ENCODE measurements at places on chromosomes 5 and 9.

DNA sequence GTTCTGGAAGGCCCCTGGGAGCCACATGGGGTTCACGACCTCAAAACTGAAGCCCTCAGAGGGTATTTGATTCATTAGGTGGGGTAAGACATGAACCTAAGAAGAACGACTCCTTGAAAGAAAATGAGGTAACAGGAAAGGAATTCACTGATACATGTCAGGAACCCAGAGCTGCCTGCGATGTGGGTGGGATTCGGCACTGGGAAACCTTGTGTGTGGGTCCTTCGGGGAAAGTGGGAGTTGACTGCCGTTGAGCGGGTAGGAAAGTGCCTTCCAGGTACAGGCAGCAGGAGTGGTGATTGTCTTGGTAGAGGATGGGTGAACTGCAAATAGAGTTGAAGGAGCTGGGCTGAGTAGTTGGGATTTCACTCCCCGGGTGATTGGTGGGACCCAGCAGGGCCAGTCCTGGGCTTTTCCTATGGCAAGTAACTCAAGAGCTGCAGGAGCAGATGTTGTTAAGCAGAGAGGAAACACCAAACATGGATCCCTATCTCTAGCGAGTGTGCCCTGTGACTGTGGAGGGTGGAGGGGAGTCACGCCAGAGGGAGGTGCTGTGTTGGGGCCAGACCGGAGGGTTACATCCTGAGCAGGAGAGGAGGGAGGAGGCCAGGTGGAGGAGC lies 30.8 kb downstream of the ANKRD33B start:
- DNase-seq: no peak

GRCh38 chr5:164341056-164341619 lies 835.7 kb downstream of the MAT2B start:
- no peak for DNase-seq

DNA sequence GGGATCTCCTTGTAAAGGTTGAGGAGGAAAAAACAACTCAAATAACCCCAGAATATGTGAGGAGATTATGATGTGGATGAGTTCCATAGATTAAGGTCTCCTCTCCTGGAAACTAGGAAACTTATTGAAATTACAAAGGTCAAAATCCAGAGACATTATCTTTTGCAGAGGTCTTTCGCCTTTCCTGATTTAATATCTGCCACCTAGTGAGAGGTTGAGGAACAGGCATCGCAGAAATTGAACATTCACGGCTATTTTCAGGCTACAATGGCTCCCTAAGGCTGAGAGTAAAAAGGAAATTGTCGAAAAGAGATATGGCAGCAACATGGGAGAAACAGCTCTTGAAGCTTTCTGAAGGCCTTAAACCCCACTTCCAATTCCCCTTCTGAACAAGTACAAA lies 127.5 kb upstream of the PLCXD3 start:
- DNase-seq: no peak

GRCh38 chr9:133917375-133917774 lies 74.7 kb downstream of the VAV2 start:
- DNase-seq: no peak

GRCh38 chr9:114763220-114763619 lies 42.6 kb downstream of the TNFSF15 start:
- DNase-seq: no peak

GRCh38 chr5:55232985-55233928 lies at the start of gene CCNO:
Gene CCNO (minus strand): TSS chr5:55233608. CDS start chr5:55233523, 85 bp downstream.
- DNase-seq: peak; percentile 83

Data from SW480 (cell line).